ENCODE measurements at places on chromosomes 2 and 18.

GRCh38 chr2:165013944-165014619, 58.8 kb upstream of the SLC38A11 start:
- no peak for DNase-seq

GRCh38 chr18:66999003-66999402, 395.1 kb upstream of the CDH19 start:
- no peak for DNase-seq

DNA sequence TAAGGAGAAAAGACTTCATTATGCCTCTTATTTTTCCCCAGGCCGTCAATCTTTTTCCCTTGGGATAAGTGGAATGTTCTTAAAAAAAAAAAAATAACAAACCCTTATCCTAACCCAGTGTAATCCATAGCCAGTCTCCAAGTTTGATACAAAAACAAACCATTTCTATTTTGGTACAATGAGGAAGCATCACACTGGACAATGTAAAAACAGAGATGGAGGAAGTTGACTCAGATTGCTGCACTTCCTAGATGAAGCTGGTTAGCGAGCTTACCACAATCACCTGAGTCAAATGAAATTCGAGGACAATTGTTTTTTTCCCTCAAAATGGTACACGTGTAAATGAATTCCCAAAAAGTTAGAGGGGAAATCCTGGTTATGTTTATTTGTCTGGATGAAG, 259.7 kb downstream of the TCF4 start:
- no peak for DNase-seq

DNA sequence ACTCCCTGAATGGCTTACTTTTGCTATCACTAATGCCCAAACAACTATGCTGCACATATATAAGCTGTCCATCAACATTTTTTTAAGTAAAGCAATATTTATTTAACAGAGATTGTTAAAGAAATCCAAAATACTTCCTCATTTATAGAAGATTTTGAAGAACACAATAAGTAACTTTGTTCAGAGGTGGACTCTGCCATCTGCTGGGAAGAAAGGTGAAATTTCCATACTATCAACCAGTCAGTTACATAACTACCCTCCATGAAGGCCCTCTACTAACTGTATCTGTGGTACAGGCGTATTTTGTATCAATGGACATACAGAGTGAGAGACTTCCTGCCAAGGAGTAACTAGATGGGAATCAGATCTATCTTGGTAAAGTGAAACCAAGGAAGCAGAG, 106.0 kb downstream of the DTNB start:
- no peak for DNase-seq

GRCh38 chr2:189086710-189087109, 92.9 kb downstream of the COL5A2 start:
- no peak for DNase-seq

GRCh38 chr2:143720095-143720664, 591.0 kb downstream of the ARHGAP15 start:
- no peak for DNase-seq

All from activated CD8-positive, alpha-beta memory T cell treated with anti-CD3 and anti-CD28 coated beads for 1 hour (primary cell).